ENCODE measurements at places on chromosomes 1 and 21.

- DNase-seq = no peak
Observed at GRCh38 chr1:75980972-75981897, 49.0 kb upstream of the ASB17 start.

GRCh38 chr1:7374563-7375160, 396.4 kb upstream of the VAMP3 start:
- no peak for DNase-seq

GRCh38 chr1:230854423-230854822, 13.9 kb downstream of the C1orf198 start:
- no peak for DNase-seq

DNA sequence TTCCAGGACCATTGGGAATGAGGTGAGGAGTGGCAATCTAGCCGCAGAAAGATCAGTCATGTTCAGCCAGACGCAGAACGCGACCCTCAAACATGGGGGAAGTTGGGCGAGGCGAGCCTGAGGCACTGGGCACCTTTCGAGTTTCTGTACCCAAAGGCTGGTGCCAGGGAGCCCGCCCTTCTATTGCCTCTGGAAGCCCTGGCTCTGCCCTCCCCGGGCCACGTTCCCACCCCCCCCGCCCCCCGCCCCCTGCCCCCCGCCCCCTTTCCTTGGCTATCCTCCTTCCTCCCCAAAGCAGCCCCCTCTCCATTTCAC, 2.2 kb upstream of the ZBTB7B start:
- no peak for DNase-seq

GRCh38 chr1:29624320-29625083, 388.2 kb downstream of the PTPRU start:
- DNase-seq = no peak

DNA sequence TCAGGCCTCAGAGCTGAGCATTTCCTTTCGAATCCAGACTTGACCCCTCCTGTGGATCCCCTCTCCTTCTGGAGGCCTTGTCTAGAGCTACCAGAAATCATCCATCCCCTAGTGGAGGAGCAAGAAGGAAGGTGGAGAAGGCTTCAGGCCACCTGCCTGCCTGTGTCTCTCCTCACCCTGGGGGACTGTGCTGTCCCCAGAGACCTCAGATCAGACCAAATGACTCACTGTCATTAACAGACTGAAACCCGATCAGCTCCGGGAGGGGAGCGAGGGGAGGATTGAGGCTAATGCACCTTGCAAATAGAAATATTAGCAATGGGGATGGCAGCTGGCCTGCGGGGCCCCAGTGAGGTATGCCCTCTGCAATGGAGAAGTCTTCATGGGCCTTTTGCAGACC, 2.1 kb downstream of the MYBPH start:
- no peak for DNase-seq

DNA sequence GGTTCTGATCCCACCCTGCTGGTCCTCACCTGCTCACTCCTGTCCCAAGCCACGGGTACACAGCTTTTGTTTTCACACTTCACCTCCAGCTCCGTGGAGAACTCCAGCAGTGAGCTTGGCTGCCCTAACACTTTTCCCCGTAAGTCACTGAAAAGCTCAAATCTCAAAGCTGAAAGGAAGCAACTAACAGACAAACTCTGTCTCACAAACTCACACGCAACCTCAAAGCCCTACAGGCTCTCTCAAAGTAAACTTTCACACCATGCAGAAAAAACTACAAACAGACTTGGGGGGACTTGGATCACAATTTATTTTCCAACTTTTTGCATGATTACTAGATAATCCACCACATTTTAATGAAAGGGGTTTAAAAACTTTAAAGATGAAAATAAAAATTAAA, 88.3 kb downstream of the AK5 start:
- DNase-seq = no peak

GRCh38 chr1:164188497-164188896, 370.5 kb upstream of the PBX1 start:
- DNase-seq = no peak

GRCh38 chr1:160615660-160616059, 31.2 kb downstream of the SLAMF1 start:
- no peak for DNase-seq

- DNase-seq = no peak
Observed at GRCh38 chr21:25863031-25863430, 128.3 kb downstream of the GABPA start.

DNA sequence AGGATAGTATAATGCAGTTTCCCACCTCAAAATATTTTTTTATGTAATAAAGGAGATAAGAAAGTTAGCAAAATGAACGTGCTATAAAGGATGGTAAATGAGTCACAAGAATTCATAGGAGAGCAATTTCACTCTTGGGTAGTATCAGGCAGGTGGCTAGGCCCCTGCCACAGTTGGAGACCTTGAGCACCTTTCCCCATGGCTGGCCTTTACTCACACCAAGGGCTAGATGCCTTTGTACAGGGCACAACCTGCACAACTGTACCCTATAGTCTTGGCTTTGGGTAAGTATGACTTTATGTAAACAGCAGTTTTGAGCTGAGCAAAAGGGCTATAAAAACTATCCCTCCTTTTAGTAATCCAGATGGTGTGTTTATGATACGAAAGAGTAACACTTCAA, 85.1 kb downstream of the CTH start:
- no peak for DNase-seq

DNA sequence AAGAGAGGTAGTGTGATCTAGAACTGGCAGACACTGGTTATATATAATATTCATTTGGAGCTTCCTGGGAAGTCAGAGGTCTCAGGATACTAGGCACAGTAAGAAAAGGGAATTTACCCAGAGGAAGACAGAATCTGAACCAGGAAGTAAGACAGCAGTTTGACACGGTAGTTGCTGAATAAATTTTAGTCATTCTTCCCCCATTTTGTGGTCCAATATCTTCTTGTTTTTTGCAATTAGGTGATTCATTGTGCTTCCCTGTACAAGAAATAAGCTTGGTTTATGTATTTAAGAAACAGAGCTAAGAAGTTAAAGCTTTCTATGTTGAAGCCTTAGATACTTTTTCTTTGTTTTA, 1.3 kb downstream of the TMEM167B start:
- DNase-seq = no peak

DNA sequence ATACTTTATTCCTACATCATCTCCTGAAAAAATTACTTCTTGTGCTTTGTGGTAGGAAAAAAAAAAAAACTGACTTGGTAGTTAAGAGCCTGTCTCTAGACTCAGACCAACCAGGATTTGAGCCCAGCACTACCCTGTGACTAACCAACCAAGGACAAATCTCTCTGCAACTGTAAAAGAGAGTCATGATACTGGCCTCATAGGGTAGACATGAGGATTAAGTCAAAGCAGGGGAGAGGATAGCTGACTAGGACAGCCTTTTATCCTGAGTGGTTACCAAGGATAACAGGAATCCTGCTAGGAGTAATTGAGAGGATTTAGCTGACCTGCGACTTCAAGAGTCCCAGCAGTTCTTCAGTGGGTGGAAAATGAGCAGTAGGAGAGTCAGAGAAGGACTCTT, 112.8 kb downstream of the C1orf21 start:
- no peak for DNase-seq

DNA sequence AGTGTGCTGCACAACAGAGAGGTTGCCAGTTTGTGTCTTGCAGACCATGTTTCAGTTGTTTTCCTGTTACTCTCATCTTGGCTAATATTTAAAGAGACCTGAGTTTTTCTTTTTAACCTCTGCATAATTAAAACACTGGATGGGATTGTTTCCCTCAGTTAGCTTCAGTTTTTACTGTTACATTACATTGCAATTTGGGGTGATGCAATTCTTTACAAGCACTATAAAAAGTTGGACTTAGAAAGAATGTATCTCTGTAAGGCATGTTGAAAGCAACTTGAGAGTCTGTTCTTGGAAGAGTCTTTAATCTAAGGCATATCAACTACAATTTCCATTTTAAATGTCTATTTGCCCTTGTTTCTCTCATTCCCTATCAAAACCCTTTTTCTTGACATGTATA, 99.1 kb downstream of the DNM3 start:
- no peak for DNase-seq

- DNase-seq = no peak
Observed at GRCh38 chr1:3577300-3577699, 34.0 kb downstream of the MEGF6 start.

GRCh38 chr1:241532162-241532531, at the start of gene KMO:
TSS of gene KMO (plus strand) at chr1:241532378. CDS start at chr1:241532445, 67 bp downstream.
- DNase-seq = no peak

- no peak for DNase-seq
Observed at GRCh38 chr1:236172041-236172579, 29.8 kb downstream of the GPR137B start.

- no peak for DNase-seq
Observed at GRCh38 chr21:32279377-32279680, 480 bp upstream of the MIS18A start.

DNA sequence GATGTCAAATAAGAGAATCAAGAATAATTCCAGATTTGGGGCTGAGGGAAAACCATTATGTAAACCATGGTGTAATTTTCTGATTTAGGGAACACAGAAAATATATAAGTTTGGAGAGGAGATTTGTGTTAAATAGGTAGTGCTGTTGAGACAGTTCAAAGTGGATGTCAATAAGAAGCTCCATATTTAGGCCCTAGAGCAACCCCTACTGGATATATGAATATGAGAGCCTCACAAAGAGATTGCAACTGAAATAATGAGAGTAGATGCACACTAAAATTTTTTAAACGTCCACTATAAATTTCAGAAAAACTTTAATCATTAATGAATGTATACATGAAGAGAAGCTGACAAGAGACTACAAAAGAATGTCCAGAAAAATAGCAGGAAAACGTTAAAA, 1447.8 kb upstream of the PRMT6 start:
- DNase-seq = no peak

GRCh38 chr1:218718206-218718605, 373.1 kb downstream of the TGFB2 start:
- no peak for DNase-seq

DNA sequence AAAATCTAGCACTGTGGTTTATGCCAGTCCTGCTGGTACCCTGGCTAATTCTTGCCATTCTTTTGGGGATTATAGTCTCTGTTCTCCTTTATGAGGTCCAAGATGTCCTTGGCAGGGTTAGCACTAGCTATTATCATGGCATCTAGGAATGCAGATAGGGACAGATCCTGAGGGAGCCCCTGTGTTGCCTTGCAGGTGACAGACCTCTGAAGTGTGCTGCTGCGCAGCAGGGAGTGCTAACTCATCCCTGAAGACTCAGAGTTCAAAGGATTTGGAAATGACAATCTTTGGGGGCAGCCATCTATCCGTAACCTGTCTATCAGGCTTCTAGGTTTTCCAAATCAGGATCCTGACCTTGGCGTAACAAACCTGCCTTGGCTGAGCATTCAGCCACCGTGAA, 16.3 kb downstream of the ZFYVE9 start:
- no peak for DNase-seq

GRCh38 chr1:234730770-234731568, 121.0 kb upstream of the IRF2BP2 start:
- peak; percentile 20 for DNase-seq

GRCh38 chr1:62285440-62285839, 33.8 kb downstream of the KANK4 start:
- no peak for DNase-seq

GRCh38 chr1:241654641-241655040, 2.6 kb downstream of the WDR64 start:
- DNase-seq = no peak

DNA sequence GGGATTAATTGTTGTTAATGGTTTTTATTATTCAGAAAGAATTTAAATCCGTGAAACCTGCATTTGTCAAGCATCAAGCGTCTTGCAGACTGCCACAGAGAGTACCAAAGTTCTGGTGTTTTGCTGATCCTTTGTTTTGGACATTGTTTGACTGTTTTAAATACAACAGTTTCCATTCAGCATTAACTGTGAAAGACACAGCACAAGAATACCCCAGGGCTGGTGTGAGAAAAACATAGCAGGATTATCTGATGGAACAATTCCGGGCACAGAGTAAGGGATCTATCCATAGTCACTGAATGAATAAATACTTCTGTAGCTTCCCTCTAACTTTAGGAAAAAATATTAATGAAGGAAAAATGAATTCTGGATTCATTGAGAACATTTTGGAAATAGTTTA, 202.3 kb downstream of the LTN1 start:
- DNase-seq = no peak

DNA sequence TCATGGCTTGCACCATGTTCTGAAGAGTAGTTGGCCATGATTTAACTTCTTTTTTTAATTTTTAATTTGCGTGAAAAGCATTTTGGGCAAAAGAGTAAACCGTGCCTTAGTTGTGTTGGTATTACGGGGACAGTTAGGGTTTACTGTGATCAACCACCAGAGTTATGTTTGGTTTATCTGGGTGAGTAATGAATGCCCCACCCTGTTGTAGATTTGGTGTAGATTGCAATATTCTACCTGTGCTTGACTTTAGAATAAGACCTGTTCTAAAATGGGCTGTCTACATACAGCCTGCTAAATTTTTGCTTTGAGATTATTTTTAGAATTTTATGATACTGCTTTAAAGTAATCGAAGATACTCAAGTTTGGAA, 1.4 kb downstream of the USP25 start:
- DNase-seq = no peak

All from central memory CD8-positive, alpha-beta T cell (primary cell).